ENCODE measurements at places on chromosomes 7 and 10.
A peak's percentile ranks its signal among the peaks of the same experiment; 100 is the strongest.

DNA sequence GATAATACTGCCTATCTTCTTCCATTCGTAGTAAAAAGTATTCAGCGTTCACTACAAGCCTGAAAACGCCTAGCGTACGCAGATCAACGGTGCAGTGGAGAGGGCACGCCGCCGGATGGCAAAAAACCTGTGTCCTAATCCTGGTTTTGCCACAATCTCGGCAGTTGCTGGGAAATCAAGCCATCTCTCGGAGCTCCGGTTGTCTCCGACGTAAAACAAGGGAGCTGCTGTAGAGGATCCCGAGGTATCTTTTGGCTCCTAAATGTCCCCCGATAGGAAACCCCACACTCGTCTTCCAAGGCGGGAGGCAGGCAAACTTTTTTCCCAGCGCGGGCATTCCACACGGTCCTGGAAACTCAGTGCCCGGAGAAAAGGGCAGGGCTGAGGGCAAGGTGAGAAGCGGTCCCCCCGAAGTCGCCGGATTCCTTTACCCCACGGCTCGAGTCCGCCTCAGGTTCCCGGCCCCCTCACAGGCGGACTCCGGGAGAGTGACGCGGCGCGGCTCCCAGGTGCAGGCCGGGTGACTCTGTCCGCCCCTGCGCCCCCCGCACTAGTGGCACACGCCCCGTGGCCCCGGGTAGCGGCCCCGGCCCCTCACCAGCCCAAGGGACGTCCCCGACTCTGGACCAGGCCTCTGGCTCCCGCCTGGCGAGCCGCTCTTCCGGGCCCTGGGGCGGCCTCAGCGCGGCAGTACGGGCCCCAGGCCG lies 649 bp downstream of the IDE start:
- DNase-seq = peak; percentile 54

GRCh38 chr7:2663121-2663886 lies 24.7 kb upstream of the AMZ1 start:
- peak; percentile 98 for DNase-seq

DNA sequence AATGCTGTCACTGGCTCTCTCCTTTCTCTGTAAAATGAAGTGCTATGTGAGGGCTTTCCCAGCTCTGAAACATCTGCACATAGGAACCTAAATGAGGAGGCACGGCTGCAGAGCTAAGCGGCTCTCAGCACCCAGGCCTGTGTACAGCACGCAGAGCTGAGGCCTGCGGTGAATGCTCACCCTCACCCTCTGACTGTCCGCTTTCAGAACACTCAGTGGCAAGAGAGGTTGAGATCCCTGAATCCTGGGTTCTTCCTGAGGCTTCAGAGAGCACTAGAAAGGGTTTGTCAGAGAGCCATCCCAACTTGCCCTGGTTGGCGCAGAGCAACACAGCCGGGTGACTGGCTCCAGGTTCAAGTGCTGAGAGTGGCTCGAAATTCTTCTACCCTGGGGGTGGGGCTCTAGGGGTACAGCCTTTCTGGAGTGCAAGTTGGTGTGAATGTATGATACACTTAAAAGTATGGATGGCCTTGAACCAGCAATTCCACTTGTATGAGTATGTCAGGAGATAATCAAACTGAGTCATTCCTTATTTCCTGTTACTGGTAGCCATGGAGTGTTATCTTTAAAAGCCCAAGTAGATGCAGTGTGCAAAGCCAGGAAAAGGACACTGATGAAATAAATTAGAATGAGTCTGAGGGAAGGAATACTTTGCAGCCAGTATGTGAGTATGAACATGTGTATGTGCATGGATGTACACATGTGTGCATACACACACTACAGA lies 1.7 kb upstream of the CCDC201 start:
- DNase-seq = no peak

GRCh38 chr7:92603089-92603445 lies 12.9 kb upstream of the FAM133B start:
- DNase-seq = no peak

GRCh38 chr10:126438407-126438783 lies 50.1 kb upstream of the ADAM12 start:
- DNase-seq = no peak

- DNase-seq = peak; percentile 37
These were observed 144.0 kb upstream of the RET start for GRCh38 chr10:42932735-42933447.

DNA sequence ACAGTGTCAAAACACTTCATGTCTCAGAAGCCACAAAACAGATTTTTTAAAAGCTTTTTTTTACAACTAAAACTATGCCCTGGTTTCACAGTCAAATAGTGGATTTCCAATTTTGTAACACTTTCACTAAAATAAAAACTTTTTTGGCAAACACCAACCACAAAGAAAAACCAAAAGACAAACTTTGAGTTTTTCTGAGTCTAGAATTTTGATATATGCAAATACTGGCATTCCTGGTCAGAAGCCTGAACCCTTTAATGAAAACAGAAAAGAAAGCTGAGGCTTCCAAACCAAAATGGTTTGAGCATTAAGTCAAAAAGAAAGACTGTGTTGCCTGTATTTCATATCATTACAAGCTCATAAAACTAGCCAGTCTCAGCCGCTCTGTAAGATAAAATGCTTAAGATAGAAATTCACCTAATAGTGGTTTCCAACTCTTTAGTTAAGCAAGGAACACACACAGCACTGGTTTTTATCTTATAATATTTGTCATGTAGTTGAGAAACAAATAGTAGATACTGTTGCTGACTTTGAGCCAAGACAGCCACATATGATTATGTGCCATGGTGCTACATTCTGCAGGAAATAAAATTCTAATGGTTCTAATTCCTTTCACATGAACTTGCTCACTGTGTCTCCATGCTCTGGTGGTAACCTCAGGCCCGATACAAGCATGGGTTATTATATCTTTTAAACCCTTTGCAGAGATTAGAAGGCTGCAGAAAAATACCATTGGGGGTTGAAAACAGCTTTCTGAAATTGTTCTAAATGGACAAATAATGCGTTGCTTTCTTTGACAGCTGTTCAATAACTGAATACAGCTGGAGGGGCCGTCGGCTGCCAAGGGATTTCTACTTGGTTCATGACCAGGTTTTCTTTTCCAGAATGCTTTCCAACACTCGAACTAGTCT lies 49.4 kb downstream of the FAM171A1 start:
- no peak for DNase-seq

DNA sequence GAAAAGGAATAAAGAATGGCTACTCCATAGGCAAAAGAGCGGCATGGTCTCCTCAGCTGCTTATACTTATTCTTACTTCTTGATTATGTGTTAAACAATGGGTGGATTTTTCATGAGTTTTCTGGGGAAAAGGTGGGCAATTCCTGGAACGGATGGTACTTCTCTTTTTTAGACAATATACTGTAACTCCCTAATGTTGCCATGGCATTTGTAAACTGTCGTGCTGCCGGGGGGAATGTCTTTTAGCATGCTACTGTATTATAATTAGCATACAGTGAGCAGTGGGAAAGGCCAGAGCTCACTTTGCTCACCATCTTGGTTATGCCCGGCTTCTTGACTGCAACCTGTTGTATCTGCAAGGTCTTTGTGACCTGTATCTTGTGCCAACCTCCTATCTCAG lies 372.1 kb upstream of the AKR1E2 start:
- DNase-seq = no peak

GRCh38 chr10:10958041-10958440 lies 59.6 kb upstream of the CELF2 start:
- no peak for DNase-seq

DNA sequence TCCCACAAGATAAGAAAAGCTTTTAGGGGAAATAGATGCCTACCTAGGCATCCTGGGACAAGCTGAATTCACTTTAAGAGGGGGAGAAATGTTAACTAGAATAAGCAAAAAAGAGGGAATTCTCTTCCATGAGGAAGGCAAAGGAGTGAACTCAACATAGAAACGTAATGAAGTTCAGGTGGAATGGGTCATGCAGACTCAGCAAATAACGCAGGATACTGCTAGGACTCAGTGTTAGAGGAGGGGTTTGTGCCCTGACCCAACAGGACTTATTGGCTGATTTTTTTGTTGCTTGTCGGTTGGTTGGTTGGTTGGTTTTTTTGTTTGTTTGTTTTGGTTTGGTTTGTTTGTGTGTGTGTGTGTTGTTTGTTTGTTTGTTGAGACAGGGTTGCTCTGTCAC lies 9.3 kb downstream of the OR2A14 start:
- no peak for DNase-seq

DNA sequence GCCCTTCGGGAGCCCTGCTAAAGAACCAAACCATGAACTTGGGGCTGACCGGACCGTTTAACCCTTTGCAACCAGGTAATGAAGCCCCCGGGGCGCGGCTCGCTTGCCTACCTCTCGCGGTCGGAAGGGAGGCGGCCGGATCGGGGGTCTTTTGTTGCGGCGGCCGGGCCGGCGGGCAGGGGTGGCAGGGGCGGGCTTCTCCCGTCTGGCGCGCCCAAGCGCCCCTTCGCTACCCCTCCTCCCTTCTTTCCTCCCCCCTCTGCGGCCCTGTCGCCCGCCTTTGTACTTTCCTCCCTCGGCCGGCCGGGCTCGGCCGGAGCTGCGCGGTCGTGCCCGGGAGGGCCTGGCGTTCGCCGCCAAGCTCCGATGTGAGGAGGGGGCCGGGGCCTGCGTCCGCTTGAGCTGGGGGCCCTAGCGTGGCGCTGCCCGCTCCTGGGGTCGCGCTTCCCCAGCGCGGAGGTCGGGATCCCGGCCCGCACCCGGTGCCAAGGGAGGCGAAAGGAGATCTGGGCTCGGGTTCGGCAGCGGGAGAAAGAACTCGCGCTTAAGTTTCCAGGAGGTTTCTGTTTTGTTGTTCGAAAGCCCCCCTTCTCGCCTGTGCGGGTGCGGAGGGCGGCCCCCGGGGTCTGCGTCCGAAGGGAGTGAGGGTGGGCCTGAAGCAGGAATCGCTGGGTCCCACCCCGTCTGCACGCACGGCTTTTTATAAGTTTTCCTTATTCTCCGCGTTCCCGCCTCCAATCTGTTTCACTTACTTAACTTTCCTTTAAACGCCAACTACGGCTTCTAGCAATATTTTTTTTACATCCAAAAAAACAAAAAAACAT lies 436.8 kb upstream of the GALNT17 start:
- DNase-seq = peak; percentile 53

- no peak for DNase-seq
These were observed 390.3 kb downstream of the GRID1 start for GRCh38 chr10:85976267-85976793.

DNA sequence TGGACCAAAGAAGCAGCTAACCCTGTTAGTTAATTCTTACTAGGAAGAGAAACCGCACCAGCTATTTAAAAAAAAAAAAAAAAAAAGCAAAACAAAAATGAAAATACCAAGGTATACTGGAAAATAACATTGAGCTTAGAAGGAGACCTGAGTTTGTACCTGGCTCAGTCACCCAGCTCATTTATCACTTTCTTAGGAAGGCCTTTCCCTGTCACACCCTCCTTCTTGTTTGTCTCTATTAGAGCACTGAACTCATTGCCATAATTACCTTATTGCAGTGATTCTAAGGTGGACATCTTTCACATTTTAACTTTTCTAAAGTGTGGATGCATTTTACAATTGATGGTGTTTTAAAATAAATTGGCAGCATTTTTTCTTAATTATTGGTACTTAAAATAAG lies 24.1 kb downstream of the UBE2D1 start:
- DNase-seq = no peak

DNA sequence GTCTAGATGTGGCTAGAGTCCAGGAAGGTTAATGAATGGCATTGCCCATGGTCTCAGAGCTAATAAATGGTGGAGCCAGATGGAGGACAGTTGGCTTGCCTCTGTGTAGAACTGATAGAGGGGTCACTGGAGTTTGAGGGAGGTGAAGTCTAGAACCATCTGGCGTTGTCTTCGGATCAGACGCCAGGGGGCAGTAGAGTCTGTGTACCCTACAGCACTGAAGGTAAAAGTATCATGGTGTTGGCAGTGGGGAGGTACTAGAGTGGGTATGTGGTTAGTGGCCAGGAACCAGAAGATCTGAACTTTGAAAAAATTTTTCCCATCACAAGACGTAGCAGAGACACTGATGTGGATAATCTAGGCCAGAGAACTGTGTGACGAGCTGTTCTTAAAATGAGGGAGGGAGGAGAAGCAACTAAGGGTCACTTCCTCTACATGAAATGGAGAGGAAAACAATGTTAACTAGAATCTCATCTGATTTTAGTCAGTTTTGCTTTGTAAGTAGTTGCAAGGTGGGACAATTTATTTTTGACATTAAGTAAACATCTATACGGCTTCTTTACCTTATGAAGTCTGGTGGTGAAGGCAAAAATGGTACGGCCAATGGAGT lies 227.9 kb upstream of the PRSS58 start:
- no peak for DNase-seq

DNA sequence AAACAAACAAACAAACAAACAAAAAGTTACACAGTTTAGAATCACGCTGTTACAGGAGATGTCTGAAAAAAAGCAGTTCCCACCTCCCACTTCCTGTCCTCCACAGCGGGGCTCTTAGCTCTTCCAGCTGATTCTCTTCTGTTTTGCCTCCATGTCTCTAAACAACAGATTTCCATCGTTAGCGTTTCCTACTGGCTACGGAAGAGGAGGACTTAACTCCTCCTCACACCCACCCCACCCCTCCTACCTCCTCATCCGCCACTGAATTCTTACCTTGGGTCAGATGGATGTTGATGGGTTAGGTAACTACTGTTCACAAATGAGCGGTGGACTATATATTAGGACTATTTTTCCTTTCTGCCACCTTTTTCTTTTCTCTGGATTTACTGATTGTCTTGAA lies 36.8 kb upstream of the NUB1 start:
- DNase-seq = no peak

DNA sequence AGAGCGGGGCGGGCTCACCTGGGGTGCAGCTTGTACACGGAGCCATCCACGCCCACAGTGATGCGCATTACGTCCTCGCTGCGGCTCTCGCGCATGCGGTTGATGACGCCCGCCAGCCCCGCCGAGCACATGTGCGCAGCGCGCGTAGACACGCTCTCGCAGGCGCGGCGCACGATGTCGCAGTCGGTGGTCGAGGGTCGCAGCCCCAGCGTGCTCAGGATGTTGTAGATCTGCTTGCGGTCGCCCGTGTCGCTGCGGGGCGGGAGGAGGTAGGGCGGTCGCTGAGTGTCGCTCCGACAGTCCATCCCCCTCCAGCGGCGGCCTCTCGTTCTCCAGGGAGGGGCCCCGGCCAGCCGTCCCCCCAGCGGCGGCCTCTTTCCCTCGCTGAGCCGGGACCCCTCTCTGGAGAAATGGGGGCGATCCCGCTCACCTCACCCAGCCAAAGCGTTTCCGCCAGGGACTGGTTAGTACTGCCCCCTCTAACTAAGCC lies 4.4 kb upstream of the MYL7 start:
- peak; percentile 40 for DNase-seq

GRCh38 chr10:120607710-120608703 lies 151.0 kb downstream of the PLPP4 start:
- no peak for DNase-seq

DNA sequence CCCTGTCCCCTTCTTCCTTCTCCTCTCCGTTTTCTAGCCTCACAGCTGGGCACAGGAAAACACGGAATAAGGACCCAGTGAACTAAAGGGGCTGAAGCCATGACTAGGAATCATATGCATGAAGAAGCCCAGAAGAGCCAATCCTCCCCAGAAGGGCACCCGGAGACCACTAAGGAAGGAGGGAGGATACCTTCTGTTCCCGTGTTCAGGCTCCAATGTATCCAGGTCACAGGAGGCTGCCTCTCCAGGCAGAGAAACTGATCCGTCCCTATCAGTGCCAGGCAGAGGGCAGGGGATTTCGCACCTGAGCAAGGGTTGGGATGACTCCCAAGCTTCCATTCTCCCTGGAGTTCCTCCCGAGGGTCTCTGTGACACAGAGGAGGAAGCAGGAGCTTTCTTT lies 246.6 kb downstream of the SNX10 start:
- no peak for DNase-seq

Data from left lobe of liver (tissue), 2 donors.